SK-N-DZ (cell line): ENCODE measurements at places on chromosomes 5 and 9.
A peak's percentile ranks its signal among the peaks of the same experiment; 100 is the strongest.

- DNase-seq: no peak
Measured at GRCh38 chr9:132443951-132444607, 34.1 kb downstream of the CFAP77 start.

GRCh38 chr9:110672873-110673510, 4.4 kb downstream of the MUSK start:
- no peak for DNase-seq

- no peak for DNase-seq
Measured at GRCh38 chr5:128491291-128491690, 46.8 kb downstream of the FBN2 start.

DNA sequence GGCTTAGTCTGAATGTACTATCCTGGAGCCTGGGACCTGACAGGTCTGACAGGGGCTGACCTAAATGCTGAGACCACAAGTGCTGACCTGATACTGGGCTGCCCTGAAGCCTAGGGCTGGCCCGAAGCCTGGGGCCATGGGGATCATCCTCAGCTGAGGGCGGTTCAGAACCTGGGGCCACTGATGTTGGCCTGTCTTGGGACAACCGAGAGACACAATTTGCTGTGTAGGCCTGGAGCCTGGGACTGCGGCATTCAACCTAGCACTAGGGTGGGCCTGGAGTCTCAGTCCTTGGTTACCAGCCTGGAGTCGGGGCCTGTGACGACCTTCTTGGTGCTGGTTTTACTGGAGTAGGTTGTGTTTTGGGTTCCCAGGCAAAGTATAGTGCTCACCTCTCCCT, 46.3 kb downstream of the SRFBP1 start:
- DNase-seq: no peak

- DNase-seq: peak; percentile 72
Measured at GRCh38 chr5:43627028-43627427, 24.0 kb downstream of the NNT start.

DNA sequence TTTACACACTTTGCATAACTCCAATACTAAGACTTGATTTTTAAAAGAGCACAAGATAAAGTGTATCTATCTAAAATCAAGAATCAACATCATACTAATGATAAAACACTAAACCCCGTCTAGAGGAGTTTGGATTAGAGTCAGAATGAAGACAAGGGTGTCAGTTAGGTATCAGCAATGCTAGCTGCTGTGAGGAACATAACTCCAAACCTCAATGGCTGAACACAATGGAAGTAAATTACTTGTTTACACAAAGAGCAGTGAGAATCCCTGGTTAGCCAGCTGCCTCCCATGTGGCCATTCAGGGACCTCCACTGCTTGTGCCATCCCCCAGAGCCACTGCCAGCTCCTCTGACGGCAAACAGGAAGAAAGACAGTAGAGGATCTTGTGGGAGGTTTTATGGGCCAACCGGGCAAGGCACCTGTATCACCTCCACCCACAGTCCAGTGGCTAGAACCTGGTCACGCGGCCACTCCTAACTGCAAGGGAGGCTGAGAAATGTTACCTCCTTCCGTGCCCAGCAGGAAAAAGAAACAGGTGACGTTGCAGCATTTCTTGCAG, 24.0 kb upstream of the GRHPR start:
- DNase-seq: no peak

DNA sequence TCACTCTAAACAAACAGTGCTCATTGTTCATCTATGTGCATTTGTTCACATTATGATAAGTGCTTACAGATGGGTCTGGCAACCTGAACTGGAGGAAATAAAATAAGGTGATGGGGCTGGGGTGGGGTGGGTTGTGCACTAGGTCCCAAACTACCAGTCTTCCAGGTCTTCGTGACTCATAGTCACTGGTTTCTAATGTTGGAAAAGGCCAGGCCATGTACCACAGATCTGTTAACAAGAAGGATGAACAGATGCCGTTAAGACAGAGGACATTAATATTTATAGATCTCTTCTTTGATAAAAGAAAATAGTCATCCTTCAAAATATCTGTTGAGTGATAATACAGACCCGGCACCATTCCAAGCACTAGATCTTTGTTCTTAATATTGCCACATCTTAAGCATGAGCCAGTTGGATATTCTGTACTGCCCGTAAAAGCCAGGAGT, 71.4 kb upstream of the STARD4 start:
- DNase-seq: no peak

- DNase-seq: no peak
Measured at GRCh38 chr9:83956086-83956435, 24.0 kb downstream of the HNRNPK start.

DNA sequence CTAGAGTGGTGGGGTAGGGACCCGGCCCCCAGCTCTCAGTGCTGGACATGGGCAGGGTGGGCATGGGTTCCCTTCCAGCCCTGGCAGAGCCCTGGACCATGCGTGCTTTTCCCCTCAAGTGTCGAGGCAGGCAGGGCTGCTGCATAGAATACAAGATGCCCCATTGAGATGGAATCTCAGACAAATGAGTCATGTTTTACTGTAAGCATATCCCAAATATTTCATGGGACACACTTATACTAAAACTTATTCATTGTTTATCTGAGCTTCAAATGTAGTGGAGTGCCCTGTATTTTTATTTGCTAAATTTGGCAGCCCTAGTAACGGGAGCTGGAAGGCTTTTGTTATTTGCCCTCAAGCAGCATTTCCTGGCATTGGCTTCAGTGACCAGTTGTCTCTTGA, 3.2 kb upstream of the RNU6ATAC start:
- no peak for DNase-seq

DNA sequence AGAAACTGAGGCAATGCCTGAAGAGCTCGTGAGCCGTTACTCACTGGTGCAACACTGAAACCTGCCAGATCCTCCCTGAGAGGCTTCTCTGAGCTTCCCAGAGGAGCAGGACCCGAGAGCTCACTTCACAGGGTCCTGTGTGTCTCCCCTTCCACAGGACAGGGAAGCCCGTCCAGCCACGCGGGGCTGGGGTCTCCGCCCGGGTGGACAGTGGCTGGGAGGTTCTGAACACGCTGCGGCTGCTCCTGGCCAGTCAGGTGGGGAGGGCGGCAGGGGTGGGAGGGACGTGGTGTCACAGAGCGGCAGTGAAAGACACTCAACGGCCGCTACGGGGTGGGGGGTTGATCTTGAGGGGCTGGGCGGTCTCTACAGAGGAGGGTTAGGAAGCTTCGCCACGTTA, 290 bp upstream of the ZDHHC11 start:
- no peak for DNase-seq

DNA sequence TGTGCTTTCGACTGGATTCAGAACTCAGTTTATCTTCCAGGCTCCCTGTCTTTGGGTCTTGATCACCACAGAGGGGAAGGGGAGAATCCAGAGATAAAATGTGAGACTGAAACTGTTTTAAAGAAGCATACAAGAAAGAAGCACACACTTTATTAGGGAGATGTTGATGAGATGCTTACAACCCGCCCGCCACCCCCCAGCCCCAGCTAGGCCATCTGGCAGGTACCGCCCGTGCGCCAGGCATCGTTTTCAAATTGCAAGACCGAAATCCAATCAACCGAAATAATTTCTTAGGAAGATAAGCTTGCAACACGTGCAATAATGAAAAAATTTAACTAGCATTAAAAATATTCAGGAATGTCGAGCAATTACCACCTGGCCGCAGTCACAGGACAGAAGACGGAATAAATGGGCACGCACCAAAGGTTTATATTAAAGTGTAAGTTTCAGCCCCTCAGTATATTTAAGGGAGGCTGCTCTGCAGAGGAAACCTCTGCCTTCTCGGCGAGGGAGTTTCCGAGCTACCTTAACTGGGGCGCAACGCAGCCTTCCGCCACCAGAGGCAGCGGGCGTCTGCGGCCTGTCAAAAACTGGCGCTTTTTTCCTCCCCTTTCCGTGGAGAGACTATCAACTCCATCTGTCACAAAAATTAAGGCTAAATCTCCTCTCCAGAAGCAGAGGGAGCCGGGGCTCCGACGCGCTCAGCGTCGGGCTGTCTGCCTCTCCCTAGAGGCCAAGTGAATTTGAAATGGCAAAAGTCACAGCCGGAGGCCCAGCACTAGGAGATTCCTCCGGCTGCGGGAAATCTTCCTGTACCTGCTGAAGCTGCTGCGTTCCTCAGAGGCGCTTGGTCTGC, 996 bp upstream of the GAS1 start:
- peak; percentile 80 for DNase-seq

DNA sequence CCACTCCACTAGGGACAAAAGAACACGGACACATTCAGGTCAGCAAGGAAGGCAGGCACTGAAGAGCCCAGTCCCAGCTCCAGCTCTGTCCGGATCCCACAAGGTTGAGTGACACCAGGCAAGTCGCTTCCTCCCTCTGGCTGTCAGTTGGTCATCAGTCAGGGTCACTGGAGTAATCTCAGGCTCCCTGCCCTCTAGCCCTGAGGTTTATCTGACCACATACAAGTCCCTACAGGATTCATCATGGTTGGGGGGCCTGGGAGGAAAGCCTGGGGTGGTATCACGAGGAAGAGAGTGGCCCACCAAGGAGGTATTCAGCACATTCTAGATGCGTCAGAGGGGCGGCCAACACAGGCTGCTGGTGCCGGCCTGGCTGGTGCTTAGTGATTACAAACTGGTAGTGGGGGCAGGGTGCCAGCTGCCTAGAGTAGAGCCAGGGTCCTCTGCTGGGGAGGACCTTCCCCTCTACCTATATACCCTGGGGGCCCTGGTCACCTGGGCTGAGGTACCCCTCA, 81.5 kb downstream of the SHB start:
- DNase-seq: no peak
